ENCODE measurements at places on chromosomes 3 and 15.

DNA sequence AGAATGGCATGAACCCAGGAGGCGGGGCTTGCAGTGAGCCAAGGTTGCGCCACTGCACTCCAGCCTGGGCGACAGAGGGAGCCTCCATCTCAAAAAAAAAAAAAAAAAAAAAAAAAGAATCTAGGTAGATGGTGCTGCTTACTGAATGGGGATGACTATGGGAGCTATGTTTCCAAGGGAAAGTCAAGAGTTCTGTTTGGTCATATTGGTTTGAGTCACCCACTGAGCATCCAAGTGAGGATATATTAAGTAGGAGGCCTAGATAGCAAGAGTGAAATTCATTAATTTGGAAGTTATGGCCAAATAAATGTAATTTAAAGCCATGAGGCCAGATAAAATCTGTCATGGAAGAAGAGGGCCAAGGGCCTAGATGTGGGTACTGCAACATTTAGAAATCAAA lies 9.0 kb upstream of the UACA start:
- DNase-seq: no peak

GRCh38 chr15:93180656-93181055 lies 91.6 kb upstream of the RGMA start:
- DNase-seq: no peak

DNA sequence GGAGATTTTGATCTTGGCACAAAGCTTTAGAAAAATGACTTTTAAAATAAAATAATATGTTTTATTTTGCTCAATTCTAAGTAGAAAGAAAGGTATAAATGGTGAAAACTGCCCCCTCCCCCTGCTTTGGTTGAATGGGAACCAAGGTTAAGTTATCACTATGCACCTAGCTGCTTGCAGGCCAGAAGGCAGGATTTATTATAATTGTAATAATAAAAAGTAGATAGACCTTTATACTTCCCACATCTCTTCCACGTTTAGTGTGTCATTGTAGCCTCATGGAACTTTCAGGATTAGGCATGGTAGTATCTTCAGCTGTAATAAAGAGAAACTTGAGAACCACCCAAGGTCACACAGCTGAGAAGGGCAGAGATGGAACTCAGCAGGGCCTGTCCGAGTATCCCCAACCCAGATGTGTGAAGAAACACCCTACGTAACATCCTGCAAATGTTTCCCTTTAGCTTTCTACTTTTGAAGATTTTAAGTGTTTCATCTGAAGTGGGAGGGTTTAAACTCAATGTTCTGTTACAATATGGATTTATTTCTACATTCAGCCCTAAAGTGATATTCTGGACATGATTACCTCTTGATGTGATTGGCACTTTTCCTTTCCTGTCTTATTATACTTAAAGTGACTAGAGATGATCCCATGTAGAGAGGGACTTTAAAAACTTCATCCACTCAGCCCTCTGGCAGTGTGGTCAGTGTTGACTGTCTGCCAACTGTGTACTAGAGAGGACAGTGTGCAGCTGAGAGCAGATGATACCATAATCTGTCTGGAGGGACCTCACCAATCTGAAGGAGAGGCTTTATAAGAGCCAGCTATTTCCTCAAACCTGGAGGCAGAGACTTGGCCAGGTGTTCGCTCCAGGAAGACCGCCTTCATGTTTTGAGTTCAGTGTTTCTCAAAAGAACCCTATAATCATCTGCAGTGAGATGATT lies 282.5 kb upstream of the TRIM42 start:
- DNase-seq: no peak

DNA sequence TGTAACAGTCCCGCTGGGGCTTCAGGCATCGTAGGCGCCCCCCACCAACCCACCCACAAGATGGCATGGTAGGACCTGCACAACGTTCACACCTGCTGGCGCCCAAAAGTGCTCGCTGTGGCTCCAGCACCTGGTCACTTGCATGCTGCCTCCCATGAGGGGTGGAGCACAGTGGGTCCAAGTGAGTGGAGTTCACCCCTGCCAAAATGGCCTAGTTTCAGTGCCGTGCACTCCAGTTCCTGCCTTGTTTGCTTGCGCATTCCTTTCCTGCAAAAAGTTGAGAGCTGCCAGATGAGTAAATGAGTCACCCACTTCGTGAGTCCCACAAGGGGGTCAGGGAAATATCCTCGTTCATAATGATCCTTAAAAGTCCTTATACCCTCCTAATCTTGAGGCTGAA lies 788.7 kb upstream of the DPPA4 start:
- no peak for DNase-seq

DNA sequence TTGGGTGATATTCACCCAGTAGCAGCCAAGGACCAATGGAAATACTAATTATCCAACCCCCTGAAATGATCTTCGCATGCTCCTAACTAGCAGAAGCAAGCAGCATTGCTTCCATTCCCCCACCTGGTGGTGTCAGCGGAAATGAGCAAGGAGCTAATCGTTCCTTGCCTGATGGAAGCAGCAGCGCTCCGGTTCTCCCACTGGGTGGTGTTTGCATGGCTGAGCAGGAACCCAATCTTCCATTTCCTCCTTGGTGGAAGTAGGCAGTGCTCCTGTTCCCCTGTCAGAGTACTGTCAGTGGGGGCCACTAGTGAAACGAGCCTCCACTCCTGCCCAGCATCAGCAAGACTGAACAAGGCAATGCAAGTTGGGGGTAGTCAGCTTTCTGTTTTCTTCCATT lies 311.5 kb downstream of the CACNA2D3 start:
- no peak for DNase-seq

DNA sequence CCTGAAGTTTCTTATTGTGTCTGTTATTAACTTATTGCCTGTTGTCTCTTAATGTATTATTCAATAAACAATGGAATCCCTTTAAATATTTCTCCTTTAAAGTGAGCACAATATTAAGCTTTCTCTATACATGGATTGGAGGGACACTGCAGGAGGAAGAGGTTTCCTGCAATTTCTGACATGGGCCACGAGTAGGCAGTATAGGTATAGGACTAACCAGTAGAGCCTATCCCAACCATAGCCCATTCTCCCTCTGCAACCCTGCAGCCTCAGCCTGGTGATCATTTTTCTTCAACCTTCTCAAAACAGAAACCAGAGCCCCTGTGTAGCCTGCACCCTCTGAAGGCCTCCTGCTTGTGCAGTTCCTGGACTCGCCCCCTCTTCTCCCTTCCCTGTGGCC lies 124.8 kb downstream of the NEK10 start:
- no peak for DNase-seq

GRCh38 chr3:62376906-62377877 lies 3.8 kb upstream of the FEZF2 start:
- no peak for DNase-seq
